ENCODE measurements at places on chromosomes 5 and 9. TPM values are rescaled to one million over a fixed set of nuclear protein-coding genes. Genes with fewer than 3 reads are reported as not detected.

The PITX1 gene
- total RNA-seq: 0.56 TPM

The SLC1A1 gene
- not detected for total RNA-seq

The PARP8 gene
- total RNA-seq: 21.8 TPM

The BTNL8 gene
- not detected for total RNA-seq

The PPP1R26 gene
- 15.1 TPM for total RNA-seq

The IFNA14 gene
- not detected for total RNA-seq
